ENCODE measurements at places on chromosomes 2 and 18. TPM values are rescaled to one million over a fixed set of nuclear protein-coding genes. Genes with fewer than 3 reads are reported as not detected.

The RNF152 gene
- 6.8 TPM for total RNA-seq

DNA sequence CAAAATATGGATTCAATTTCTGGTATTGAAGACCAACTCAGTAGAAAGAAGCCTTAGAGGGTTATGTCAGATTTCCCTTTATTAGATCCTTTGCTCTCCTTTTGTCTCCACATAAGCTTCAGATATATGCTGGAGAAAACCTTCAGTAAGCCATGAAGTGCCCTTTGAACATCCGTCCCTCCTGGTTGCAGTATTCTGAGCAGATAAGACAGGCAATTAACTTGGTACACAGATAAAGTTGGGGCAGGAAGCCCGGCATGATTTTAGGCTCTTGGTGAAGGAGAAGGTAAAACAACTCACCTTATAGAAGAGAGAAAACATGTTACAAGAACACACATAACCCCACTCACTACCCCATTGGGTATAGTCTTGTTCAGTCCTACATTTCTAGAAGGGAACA, 76.4 kb downstream of the SRD5A2 start:
- DNase-seq = no peak

DNA sequence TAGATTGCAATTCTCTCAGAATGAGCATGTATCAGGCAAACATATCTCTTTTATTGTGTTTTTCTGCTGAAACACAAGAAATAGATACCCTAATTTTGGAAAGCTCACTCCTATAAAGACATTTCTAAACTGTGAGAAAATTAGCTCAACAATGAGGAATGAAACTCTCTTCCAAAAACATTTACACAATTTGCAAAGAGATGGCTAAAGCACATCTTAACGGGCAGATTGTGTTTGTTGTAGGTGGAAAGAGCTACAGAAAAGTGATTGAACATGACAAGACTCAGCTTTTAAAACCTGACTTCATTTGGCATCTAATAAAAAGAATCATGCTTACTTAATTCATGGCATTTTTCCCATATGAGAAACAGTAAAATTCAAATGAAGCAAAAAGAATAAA, 175.0 kb upstream of the SLC39A10 start:
- DNase-seq = no peak

The ADRA2B gene
- not detected for total RNA-seq

DNA sequence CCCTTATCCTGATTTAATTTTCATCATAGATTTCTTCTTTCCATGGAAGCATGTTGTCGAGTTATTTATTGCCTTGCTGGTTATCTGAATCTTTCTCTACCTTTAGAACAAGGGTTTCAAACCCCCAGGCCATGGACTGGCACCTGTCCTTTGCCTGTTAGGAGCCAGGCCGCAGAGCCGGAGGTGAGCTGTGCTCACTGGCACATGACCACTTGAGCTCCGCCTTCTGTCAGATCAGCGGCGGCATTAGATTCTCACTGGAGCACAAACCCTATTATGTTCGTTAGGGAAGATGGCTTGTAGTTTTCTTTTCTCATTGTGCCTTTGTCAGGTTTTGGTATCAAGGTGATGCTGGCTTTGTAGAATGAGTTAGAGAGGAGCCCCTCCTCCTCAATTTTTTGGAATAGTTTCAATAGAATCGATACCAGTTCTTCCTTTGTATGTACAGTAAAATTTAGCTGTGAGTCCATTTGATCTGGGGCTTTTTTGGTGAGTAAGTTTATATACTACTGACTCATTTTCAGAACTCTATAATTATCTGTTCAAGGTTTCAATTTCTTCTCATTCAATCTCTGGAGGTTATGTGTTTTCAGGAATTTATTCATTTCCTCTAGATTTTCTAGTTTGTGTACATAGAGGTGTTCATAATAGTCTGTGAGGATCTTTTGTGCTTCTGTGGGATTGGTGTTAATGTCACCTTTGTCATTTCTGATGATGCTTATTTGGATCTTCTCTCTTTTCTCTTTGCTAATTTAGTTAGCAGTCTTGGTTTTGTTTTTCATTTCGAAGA, 668.0 kb upstream of the FAM98A start:
- no peak for DNase-seq

DNA sequence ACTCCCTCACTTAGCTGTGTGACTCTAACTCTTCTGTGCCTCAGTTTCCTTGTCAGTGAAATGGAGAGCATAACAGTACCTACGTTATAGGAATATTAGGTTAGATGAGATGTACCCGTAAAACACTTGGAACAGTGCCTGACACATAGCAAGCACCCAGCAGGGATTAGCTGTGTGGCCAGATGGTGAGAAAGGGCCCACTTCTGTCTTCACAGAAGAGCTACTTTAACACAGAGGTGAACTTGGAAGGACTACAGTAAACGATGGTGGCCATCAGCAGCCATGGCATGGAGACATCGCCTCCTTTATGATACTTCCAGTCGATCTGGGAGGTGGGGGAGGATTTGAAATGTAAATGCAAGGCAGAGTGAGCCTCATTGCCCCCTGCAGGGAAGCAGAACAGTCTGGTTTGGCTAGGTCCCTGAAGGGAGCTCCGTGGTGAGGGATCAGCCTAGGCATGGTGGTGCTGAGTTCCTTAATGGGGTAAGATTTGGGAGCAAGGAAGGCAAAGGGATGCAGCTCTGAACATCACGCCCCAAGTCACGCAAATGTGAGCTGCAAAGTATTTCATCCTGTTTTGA, 101.7 kb upstream of the ALPP start:
- no peak for DNase-seq

DNA sequence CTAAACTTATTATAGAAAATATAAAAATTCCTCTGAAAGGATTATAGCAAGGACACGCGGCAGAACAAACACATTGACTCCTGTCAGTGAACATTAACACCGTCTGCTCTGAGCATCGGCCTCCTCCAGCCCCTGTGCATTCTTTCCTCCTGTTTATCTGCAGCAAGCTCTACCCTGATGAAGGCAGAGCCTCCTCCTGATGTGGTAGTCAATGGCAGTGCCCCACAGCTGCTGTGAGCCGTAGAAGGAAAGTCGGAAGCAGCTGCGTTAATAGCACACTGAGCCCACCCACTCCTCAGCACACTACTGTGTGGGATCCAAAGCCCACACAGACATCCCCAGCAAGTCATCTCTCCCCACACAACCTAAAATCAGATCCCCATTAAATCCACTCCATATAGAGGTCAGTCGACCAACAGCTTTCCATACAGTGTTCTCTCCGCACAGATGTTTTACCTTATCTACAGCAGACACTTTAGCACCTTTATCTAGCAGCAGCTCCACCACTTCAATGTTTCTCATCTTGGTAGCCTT, 41.0 kb downstream of the KIDINS220 start:
- DNase-seq = no peak

The SATB2 gene
- 0.87 TPM for total RNA-seq

DNA sequence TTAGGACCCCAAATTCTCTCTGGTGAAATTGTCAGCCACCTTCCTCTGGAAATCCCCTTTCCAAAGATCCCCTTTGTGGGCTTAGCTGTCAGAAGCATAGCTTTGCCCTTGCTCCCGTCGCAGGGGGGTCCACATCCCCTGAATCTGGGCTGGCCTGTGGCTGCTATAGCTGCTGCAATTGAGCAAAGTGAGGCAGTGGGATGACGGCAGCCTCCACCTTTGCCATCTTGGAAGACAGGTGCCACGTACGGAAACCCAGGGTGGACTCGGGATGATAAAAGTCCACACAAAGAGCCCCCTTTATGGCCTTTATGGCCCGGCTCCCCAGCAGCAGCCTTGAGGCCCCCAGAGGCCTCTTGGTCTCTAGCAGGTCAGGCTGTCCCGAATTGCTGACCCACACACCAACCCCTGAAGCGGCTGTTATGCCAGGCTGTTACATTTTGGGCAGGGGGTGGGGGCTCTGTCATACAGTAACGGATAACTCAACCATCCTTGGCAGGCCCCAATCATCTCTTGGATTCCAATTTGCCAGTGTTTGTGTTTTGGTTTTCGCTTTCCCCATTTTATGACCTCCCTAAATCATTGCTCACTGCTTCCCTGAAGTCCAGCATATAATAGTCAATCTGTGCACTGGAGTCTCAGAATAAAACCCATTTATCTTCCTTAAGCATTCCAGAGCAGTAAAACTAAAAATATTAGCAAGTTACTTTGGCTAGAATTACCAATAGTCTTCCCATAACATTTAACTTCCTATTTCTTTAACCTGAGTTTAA, 33.2 kb upstream of the ID2 start:
- no peak for DNase-seq

GRCh38 chr2:230798769-230799399, 65.9 kb upstream of the ITM2C start:
- no peak for DNase-seq

DNA sequence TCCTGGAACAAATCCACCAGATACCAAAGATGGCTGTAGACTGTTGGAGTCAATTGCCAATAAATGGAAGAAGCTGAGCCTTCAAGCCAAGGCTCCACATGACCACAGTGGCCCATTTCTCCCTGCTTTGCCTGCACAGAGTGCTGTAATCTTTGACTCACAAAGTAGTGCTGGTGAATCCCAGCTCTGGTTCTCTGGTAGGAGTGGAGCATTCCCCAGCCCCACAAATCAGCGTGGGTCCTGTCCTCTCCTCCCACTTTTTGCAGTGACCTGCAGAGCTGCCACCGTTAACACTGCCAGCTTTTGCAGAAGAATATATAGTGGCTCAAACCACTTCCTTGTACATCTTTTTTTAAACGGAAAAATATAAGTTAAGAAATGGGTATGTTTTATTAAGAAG, 93.9 kb downstream of the MGAT5 start:
- DNase-seq = no peak

- no peak for DNase-seq
These were observed 1544.4 kb downstream of the LRP1B start for GRCh38 chr2:140586379-140586778.

The RSAD2 gene
- 1.1 TPM for total RNA-seq

GRCh38 chr2:39688181-39688580, 22.5 kb downstream of the TMEM178A start:
- no peak for DNase-seq

DNA sequence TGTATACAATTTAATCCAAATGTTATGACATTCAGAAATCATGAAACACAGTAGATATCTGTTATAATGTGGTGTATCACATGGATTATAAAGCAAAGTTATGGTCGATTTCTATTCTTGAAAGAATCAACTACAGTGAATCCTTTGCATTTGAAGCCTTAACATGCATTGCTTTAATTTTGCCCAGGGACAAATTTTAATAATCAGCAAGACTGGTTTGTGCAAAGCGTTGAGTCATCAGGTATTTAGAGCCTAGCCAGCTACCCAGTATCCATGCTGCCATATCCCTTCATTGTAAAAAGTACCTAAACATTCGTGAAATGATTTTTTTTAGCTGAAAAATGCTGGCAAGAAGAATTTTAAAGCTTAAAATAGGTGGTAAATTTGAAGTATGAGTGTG, 8.9 kb upstream of the SPDYA start:
- DNase-seq = no peak

DNA sequence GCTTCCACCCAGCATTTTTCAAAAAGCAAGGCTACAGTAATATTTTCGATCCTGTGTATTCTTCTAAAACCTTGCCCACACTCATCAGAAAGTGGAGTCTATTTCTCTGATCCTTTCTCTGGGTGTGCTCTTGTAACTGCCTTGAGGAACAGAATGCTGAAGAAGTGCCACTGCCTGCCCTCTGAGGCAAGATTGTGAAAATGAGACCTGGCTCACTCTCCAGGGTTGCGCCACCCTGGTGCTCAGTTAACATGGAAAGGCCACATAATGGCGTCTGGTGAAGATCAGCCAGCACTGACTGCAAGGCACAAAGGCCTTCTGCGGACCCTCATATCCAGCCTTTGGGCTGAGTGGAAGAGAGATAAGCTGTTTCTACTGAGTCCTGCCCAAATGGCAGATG, 11.2 kb upstream of the SH3RF3 start:
- DNase-seq = no peak

The DSG4 gene
- total RNA-seq = not detected

DNA sequence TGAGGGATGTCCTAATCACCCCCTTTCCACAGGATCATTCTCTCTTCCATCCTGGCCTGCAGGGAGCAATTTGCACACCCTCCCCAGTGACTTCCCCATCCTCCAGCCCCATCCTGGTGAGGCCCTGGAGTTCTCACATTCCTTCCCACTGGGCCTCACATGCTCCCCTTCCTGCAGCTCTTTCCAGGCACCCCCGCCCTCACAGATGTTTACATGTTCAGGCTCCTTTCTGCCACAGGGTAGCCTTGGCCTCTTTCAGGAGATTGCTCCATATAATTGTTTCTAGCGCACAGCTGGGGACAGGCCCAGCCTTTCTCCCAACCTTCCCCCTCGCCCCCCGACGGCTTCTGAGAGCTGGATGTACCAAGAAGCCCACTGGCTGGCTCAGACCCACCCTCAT, 288.4 kb upstream of the TRIB2 start:
- no peak for DNase-seq

The C1GALT1C1L gene
- not detected for total RNA-seq

The TMEM198 gene
- 0.76 TPM for total RNA-seq

- no peak for DNase-seq
These were observed 58.1 kb downstream of the CLASP1 start for GRCh38 chr2:121591199-121591598.

GRCh38 chr18:29321561-29321960, 1144.6 kb upstream of the CDH2 start:
- DNase-seq = no peak

The UGT1A5 gene
- 6.4 TPM for total RNA-seq

The KCNS3 gene
- 11.3 TPM for total RNA-seq

- DNase-seq = no peak
These were observed 108.0 kb downstream of the CDH19 start for GRCh38 chr18:66495844-66496243.

GRCh38 chr2:142868229-142868762, 9.2 kb upstream of the KYNU start:
- no peak for DNase-seq

DNA sequence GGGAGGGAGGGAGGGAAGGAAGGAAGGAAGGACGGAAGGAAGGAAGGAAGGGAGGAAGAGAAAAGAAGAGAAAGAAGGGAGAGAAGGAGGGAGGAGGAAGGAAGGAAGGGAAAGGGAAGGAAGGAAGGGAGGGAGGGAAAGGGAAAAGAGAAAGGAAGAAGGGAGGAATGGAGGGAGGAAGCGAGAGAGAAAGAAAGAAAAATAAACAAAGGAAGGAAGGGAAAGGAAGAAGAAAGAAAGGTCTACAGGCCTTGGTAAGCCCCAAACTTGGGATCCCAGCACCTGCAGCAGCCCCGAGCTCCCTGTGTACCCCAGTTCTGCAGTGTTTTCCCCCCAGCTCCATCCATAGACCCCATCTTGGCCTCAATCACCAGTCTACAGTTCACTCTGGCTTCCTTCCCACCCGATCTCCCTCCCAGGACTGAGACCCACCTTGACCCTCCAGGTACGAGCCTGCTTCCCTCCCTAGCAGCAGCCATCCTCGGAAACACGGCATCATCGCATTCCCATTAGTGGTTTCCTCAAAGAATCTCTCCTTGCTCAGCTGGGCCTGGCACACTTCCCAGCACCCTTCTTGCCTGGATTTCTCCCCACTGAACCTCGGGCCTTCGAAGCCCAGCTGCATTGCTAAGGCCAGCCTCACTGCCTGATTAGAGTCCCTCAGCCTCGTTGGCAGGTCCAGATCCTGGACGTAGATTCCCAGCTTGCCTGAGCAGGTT, 46.1 kb upstream of the SH3BP4 start:
- DNase-seq = no peak

The PRR30 gene
- total RNA-seq = not detected

All from esophagus squamous epithelium (tissue), 5 donors.